Anterior cingulate cortex (tissue), 58 donors: ENCODE measurements at places on chromosomes 5 and 9.

DNA sequence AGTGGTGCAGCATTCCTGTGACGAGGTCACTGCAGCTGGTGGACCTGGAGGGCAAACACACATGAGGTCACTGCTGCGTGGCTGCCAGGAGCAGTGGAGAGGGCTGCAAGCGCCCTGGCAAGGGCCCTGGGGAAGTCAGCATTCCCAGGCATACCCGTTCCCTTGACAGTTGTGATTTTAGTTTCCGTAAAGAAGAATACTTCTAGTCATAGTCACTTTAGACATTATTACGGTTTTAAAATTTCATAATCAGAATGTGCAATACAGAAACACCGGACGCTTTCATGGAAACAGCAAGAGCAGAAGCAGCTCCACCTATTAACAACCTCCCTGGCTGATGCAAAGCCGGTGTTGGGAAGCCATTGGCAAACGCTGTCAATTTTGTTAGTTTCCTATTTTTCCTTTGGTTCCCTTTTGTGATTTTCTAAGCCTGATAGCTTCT, 129.8 kb downstream of the GADD45G start:
- DNase-seq: no peak

DNA sequence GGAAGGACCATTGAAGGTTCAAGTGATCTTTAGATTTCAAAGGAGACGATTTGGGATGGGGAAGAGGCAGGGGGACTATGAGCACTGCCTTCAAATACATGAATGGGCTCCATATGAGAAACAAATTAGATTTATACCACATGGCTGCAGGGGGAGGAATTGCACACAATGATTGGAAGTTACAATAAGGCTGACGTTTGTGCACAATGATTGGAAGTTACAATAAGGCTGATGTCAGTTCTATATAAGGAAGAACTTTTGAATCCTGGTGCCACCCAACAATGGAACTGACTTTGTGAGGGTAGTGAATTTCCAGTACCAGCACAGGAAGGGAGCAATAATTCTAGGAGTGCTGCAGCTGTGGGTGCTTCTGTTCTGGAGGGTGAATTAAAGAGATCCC, 95.7 kb upstream of the PTGER4 start:
- DNase-seq: no peak

- DNase-seq: no peak
Observed at GRCh38 chr5:171226864-171227263, 82.2 kb upstream of the TLX3 start.

- no peak for DNase-seq
Observed at GRCh38 chr5:67465537-67466207, 269.1 kb upstream of the CD180 start.

GRCh38 chr9:84002344-84002743, 21.7 kb downstream of the RMI1 start:
- DNase-seq: no peak

DNA sequence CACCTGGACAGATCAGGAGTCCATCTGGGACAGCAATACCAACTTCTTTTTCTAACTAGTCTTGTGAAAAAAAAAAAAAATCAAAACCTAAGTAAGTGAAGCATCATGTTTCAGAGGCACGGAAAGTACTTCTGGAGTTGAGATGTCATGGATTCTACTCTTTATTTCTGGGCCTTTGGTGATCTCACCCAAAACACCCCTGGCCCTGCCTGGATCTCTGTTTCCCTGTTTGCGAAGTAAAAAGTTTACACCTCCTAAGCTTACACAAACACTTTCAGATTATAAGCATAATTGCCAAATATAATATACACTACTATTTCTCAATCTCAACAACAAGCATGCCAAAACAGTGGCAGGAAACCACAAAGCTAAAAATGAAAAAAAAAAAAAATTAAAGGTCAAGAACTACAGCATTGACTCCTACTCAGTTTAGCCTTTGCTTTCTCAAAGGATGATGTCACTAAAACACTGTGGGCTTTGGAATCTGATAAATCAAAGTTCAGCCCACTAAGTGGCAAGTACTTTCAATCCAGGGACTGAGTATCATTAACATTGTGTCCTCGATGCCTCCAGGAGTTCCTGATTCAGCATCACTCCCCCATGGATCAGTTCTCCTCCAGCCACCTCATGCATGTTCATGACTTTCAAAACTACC, 291.9 kb downstream of the NFIB start:
- DNase-seq: no peak

- no peak for DNase-seq
Observed at GRCh38 chr5:147051193-147051592, 172.6 kb upstream of the PPP2R2B start.

GRCh38 chr9:109627042-109627441, 128.9 kb upstream of the PTPN3 start:
- DNase-seq: no peak

- no peak for DNase-seq
Observed at GRCh38 chr9:95355500-95355899, 38.0 kb upstream of the FANCC start.

DNA sequence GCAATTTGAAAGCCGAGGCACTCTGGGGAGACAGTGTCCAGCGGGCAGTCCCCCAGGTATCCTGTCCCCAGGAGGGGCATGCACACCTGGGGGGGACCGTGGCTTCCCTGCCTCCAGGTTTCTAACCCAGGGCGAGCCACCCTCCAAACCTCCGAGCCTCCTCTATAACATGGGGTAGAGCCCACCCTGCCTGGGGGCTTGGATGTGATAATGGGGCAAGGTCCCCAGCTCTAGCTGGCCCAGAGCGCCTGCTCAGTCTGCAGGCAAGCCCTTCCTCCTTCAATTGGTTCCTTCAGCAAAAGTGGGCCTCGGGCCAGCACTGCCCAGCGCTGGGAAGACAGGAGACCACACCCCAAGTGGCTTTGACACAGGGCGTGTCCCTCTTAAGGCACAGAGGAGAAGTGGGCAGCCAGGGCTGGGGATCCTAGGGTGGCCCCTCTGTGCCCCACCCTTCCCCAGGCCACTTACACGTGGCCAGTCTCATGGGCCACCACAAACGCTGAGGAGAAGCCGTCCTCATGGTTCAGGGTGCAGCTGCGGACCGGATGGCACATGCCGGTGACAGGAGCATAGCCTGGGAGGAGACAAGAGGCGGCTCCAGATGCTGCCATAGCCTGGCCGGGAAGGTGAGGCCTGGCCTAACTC, 94.3 kb downstream of the ZNF354C start:
- no peak for DNase-seq

- DNase-seq: no peak
Observed at GRCh38 chr5:172439785-172440477, 14.4 kb downstream of the SH3PXD2B start.

DNA sequence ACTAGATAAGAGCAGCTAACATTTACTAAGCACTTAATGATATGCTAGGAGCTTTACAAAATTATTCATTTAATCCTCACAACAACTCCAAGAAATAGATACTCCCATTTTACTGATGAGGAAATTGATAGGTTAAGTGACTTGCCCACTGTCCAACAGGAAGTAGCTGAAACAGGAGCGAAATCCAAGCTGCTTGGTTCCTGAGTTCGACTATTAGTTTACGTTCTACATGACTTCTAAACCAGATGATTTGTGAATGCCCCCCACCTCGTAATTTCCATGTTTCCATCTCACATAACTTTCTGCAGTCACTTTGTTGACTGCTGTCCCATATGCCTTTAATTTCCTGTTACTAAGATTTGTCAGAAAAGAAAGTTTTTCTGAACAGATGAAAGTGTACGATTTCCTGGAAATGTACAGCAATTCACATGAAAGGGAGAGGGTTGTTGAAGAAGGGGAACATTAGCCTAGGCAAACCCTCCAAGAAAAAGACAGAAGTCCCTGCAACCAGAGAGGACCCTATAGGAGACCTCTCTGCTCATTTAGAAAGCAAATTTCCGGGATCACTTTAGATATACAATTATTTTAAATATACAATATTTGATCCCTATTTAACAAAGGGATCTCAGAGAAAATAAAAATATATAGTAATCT, 279.1 kb upstream of the EFNA5 start:
- no peak for DNase-seq

GRCh38 chr9:3576328-3576727, 50.5 kb upstream of the RFX3 start:
- no peak for DNase-seq

DNA sequence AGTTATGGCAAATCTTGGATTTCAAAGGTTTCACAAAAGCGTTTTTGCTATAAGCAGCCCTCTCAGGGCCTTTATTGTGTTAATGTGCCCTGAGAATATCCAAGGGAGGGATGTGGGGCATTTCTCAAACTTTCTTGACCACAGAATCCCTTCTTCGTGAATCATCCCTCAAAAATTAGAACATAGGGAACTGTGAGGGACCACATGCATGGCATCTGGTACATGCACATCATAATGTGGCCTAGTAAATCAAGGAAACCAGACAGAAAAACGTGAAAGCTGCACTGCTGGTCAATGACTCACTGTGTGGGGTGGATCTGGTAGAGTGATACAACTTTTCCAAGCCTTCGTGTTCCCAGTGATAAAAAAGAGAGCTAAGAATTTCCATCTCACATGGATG, 22.4 kb downstream of the DDX31 start:
- DNase-seq: no peak

GRCh38 chr5:172757394-172758010, 13.5 kb downstream of the DUSP1 start:
- no peak for DNase-seq

DNA sequence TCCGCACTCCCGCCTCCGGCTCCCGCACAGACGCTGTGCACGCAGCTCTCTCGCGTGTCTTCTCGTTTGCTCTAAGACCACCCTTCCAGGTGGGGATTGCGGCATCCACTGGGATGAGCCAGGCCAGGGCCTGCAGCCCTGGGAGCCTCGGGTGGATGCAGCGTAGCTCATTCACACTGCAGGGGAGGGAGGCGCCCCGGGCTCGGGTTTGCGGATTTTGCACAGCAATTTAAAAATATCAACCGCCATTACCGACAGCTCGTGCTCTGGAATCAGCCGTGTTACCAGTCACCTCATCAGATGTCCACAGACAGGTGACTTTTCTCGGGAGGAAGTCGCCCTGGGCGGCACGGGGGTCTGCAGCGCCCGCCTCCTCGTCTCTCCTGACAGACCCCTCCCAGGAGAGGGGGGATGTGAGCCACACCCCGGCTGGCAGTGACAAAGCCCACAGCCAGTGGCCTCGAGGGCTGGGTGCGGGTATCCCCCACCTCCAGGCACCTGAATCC, 20.8 kb upstream of the SLC6A3 start:
- DNase-seq: no peak

GRCh38 chr5:80607832-80608231, 37.8 kb upstream of the ANKRD34B start:
- DNase-seq: no peak

- no peak for DNase-seq
Observed at GRCh38 chr9:102038006-102038405, 299.6 kb upstream of the GRIN3A start.

GRCh38 chr9:34413231-34413852, 36.6 kb upstream of the MYORG start:
- no peak for DNase-seq

- DNase-seq: no peak
Observed at GRCh38 chr9:95315108-95315746, 2.3 kb downstream of the FANCC start.

DNA sequence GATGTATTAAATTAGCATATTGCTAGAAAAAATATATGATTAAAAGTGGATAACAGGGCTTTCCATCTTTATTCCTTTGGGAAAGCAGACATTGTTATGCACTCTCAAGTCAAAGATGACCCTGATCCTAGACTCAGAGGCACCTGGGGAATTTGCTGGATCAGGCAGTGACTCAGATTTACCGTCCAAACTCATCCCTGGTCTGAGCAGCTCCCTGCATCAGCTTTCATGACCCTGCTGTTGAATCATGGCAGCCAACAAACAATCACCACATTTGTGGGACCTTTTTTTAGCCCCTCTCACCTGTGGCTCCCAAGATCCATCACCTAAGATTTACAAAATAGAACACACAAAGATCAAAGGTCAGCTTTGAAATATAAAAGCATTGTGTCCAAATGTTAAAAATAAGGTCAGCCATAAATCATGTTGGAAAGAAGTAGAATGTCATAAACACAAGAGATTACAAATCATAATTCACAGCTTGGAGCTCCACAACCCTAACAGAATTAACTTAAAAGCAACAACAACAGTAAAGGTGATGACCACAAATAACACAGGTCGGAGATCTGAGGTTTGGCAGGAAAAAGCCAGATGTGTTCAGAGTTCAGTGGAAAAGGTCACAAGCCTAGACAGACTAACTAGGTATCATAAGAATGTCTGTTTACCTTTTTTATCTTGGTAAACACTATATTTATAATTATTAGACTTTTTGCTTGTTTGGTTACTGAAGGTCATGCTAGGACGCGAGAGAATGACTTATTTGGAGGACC, 55.5 kb downstream of the ZFAND5 start:
- no peak for DNase-seq
